ENCODE measurements at places on chromosomes 13 and 19.

GRCh38 chr13:34762312-34762711 lies 179.8 kb upstream of the NBEA start:
- DNase-seq = no peak

DNA sequence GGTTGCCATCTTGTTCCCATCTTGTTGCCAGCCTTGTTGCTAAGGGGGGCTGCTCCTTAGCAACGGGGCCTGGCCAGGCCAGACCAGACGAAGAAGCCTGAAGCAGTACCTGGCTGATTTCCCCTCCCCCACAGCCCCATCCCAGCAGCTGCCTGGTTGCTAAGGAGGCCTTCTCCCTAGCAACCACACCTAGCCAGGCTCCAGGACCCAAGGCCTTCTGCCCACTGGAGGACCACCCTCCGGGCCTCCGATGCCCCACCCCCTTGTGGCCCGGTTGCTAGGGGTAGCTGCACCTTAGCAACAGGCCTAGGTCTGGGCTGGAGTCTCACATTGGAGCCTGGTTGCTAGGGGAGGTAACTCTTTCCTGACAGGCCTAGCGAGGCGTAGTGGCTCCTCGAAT lies 3.9 kb downstream of the PRRG2 start:
- peak; percentile 81 for DNase-seq

- DNase-seq = no peak
Observed at GRCh38 chr19:1747285-1748114, 5.8 kb upstream of the ONECUT3 start.

GRCh38 chr13:66200555-66200954 lies 1029.6 kb downstream of the PCDH9 start:
- DNase-seq = no peak

- no peak for DNase-seq
Observed at GRCh38 chr13:28470296-28470695, 24.6 kb downstream of the FLT1 start.

GRCh38 chr13:95536632-95537241 lies 15.8 kb upstream of the CLDN10 start:
- no peak for DNase-seq

GRCh38 chr19:1181606-1182005 lies 7.5 kb upstream of the SBNO2 start:
- no peak for DNase-seq

DNA sequence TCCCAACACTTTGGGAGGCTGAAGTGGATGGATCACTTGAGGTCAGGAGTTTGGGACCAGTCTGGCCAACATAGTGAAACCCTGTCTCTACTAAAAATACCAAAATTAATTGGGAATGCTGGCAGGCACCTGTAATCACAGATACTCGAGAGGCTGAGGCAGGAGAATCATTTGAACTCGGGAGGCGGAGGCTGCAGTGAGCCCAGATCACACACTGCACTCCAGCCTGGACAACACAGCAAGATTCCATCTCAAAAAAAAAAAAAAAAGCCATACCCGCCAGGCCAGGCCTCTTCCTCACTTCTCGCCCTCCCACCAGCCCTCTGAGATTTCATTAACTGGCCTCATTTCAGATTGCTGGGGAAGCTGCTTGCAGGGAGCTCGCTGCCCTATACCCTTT lies 7.7 kb upstream of the RELB start:
- no peak for DNase-seq

- DNase-seq = no peak
Observed at GRCh38 chr13:90545070-90545840, 802.2 kb upstream of the MIR17HG start.

DNA sequence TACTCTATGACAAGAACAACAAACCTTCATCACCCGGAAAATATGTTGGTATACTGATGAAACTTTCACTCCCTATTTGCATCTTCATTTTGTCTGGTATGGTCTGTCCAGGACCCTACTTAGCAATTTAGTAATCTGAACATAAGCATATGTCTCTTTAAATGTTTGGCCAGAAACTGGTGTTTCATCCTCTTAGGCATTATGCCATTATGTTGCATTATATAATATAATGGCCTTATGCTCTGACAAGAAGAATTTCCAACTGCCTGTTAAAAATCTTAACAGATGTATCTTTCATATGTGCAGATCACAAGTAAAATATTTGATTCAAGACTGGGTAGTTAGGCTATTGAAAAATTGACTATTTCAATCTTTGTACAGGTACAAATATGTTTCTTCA lies 610.6 kb upstream of the PRR20A start:
- no peak for DNase-seq

DNA sequence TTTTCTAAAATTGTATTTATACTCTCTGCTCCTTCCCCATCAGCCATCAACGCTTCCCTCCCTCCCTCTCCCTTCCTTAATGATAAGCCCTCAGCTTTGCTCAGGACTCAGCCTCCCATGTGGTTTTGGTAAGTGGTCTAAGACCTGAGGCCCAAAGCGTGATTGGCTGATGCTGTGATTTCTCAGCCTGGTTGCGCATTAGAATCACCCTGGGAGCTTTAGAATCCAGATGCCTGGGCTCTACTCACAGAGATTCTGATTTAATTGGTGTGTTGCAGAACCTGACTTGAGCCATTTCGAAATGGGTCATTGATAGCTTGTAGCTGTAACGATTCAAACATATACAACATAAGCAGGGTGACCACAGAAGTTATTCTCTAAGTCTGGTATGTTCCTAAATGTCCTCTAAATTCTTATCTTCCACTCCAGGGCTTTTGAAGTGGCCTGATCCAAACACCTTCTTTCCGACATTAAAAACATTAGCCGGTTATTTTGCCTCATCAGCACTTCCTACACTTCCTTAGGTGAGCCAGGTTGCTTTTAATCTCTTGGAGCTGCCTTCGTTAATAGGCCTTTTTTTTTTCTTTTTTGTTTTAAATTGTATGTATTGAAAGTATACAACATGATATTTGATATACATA lies 60.6 kb downstream of the LRCH1 start:
- no peak for DNase-seq

- DNase-seq = no peak
Observed at GRCh38 chr13:84962141-84962750, 837.0 kb downstream of the SLITRK6 start.

GRCh38 chr13:30928978-30929377 lies 3.5 kb upstream of the TEX26 start:
- no peak for DNase-seq

- DNase-seq = no peak
Observed at GRCh38 chr19:13066226-13066625, 36.4 kb downstream of the LYL1 start.

GRCh38 chr19:45913874-45914830 lies at the start of gene NANOS2:
Gene NANOS2 (minus strand): TSS chr19:45914778. CDS start chr19:45914693, 85 bp downstream.
- DNase-seq = peak; percentile 54

DNA sequence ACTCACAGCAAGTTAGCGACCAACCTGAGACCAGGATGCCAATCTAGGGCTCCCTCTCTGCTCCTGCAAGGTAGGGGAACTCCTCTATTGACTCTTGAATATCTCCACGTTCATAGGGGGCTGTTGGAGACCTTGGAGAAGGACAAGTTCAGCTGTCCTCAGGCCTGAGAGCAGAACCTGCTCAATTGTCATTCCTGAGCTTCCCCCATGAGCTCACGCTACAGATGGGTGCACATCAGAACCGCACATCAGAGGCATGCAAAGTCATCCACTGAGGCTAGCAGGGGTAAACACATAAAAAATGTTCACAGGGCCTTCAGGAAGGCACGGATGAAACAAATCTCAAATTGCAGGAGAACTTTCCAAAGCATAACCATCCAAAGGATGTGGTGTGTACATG lies 168.8 kb upstream of the ZNF507 start:
- DNase-seq = no peak

DNA sequence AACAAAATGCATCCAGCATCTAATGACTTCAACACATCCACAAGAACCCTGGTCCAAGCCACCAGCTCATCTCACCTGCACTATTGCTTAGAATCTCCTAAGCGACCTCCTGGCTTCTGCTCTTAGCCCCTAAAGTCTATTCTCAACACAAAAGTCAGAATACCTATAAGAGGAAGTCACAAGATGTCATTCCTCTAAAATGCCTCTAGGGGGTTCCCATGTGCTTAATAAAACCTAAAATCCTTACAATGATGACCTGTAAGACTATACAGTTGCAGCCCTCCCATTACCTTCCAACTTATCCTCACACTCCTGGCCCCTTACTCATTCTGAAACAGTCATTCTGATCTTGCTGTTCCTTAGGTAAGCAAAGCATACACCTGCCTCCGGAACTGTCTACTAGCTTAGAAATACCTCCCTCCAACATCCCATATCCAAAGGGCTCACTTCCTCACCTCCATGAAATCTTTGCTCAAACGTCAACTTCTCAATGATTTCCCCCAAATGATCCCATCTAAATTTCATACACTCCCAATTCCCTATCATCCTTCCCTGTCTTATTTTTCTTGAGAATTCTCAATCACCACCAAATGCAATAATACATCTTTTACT lies 10.0 kb downstream of the ATP7B start:
- no peak for DNase-seq

DNA sequence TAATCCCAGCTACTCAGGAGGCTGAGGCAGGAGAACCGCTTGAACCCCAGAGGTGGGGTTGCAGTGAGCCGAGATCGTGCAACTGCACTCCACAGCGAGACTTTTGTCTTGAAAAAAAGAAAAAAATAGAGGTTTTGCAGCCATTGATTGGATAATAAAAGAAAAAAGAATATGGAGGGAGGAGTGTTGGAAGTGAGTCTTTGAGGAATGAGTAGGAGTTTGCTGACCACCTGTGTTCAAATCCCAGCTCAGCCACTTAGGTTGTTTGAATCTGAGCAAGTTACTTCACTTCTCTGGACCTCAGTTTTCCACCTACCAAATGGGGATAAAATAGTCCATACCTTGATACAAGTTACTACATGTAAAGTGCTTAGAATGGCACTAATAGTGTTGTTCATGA lies 6.2 kb downstream of the NRTN start:
- no peak for DNase-seq

- DNase-seq = no peak
Observed at GRCh38 chr19:30111021-30111855, 169.2 kb downstream of the URI1 start.

DNA sequence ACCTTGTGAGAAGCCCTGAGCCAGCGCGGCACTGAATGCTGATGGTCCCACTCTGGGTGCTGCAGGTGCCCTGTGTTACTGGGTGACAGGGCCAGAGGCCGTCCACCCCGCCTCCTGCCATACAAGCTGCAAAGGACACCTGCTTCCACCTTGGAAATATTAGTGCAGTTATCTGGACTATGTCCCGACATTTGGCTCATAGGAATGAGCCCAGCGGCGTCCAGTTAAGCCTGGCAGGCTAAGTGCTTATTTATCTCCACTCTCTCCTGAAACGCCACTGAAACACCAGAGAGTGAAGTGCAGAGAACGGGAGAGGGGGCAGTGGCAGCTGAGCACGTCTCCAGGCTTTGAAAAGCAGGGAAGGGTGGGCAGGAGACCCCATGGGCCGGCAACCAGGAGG lies 145.8 kb downstream of the KDM4B start:
- DNase-seq = no peak

GRCh38 chr19:3573162-3573857 lies 566 bp downstream of the HMG20B start:
- DNase-seq = peak; percentile 73

GRCh38 chr13:72489751-72490150 lies 237.7 kb downstream of the MZT1 start:
- DNase-seq = no peak

DNA sequence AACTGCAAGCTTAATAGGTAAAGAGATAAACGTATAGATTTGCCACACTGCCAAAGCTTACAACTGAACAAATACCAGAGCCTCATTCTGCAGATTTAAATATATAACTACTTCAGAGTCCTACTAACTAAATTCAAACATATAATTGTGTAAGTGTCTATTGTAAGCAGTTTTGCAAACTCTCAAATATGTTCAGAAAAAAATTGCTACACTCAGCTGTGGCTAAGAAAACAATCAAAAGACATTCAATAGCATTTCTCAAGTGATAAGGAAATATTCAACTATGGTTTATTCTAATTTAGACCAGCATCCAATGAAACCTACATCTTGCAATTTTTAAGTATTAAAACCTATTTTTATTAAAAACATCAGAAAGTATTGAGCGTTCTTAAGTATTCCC lies 202.4 kb downstream of the KCTD12 start:
- no peak for DNase-seq

DNA sequence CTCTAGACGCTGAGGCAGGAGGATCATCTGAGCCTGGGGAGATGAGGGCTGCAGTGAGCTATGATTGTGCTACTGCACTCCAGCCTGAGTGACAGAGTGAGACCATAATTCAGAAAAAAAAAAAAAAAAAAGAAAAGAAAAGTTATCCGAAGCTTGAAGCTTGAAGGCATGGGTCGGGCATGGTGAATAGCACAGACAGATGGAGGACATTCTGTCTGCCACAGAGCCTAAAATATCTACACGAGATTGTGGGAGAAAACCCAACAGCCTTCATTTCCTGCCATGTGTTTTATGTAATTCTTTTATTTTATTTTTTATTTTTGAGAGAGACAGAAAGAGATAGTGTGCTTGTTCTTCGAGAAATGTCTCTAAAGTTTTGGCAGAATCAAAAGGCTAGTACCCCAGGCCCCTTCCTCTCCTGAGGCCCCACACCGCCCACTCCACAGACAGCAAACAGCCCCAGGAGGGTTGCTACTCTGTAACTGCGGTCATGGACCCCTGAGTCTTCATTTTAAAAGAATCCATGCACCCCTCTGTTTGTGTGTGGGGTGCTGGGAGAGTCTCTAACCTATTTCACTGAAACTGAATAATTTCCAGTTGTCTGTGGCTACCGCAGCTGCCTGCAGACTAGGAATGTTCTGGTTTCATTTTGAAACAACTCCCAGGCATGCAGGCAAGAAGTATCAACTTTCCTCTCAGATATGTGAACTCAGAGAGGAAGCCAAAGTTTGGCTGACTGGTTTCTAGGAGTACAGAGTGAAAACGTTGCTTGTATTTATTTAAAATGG lies 38.4 kb upstream of the RCBTB2 start:
- no peak for DNase-seq

GRCh38 chr19:28027116-28027515 lies 1185.8 kb downstream of the UQCRFS1 start:
- DNase-seq = no peak

GRCh38 chr19:7442423-7442822 lies 46.4 kb downstream of the PEX11G start:
- no peak for DNase-seq

GRCh38 chr19:39139305-39139874 lies 13.8 kb downstream of the PAK4 start:
- DNase-seq = no peak

- peak; percentile 81 for DNase-seq
Observed at GRCh38 chr13:36673838-36674326, at the start of gene SERTM1. Gene SERTM1 (plus strand): TSS chr13:36674020. CDS start chr13:36695079, 21,059 bp downstream.

DNA sequence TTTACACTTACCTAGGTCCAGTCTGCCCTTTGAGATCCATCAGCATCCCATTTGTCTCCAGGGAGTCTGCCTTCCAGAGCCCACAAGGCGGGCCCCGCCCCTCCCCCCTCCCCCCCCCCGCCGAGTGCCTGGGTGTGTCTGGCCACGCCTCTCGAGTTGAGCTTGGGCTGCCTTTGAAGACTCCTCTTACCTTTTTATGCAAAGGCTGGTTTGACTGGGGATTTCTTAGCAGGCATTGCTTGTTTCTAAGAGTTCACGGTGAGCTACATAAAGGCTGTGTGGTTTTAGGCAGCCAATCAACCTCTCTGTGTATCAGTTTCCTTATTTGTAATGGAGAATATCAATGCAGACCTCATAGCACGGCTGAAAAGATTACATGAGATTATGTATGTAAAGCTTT lies 11.3 kb downstream of the GPR12 start:
- no peak for DNase-seq

Data from H1 (cell line).